ENCODE measurements at places on chromosomes 6 and 20. TPM values are rescaled to one million over a fixed set of nuclear protein-coding genes. Genes with fewer than 3 reads are reported as not detected.

GRCh38 chr6:135675862-135676261 is 175.6 kb upstream of the PDE7B start:
- DNase-seq, result peak; percentile 40

DNA sequence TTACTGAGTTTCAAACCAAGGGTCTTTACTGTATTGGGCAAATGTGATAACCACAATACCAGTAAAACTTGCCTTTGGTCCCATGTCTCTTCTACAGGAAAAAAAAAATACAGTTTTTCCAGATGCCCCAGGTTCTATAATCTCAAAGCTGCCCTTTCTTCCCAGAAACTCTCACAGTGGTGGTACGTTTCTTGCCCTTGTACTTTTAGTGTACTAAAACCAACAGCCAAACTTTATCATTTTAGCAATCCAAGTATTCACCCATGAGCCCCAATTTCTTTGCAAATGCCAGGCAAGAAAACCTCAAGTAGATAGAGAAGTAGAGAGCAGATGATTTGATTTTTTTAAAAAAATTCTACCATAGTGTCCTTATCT is 157.8 kb downstream of the OR2B2 start:
- no peak for DNase-seq

GRCh38 chr20:48734104-48734749 is 93.6 kb downstream of the PREX1 start:
- no peak for DNase-seq

DNA sequence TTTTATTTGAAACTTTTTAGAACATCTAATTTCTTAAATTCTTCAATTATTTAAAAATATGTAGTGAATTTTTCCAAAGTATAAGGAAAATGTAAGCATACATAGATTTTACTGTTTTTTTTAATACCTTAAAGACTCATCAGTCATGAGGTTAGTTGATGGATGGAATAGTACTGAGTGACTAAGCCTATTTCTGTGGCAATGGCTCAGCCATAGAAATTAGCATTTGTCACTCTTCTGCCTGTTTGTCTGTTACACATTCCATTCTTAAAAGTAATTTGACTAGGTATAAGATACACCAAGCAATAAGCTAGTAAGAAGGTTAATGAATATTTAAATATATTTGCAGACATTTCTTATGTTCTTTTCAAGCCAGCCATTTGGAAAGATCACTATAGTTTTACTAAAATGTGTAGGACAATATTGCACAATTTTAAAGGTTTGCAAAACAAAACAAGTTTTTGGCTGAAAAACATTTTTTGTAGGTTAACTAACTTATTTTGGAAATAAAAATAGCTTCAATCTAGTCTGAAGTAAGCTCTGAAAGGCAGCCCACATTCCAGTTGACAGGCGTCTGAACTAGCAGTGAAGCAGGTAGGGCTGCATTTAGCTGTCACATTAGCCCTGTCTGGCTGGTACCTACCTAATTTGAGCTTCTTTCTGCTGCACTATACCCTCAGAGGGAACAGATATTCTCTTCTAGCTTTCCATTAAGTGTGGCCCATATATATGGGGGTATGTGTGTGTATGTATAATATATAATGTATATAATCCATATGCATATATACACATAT is 385.7 kb downstream of the GRIK2 start:
- no peak for DNase-seq

- DNase-seq, result no peak
Observed at GRCh38 chr6:135880066-135880972, 28.8 kb downstream of the PDE7B start.

GRCh38 chr6:131825946-131826345 is 18.1 kb downstream of the ENPP1 start:
- no peak for DNase-seq

GRCh38 chr6:159169557-159170332 is 545 bp downstream of the FNDC1 start:
- peak; percentile 79 for DNase-seq

DNA sequence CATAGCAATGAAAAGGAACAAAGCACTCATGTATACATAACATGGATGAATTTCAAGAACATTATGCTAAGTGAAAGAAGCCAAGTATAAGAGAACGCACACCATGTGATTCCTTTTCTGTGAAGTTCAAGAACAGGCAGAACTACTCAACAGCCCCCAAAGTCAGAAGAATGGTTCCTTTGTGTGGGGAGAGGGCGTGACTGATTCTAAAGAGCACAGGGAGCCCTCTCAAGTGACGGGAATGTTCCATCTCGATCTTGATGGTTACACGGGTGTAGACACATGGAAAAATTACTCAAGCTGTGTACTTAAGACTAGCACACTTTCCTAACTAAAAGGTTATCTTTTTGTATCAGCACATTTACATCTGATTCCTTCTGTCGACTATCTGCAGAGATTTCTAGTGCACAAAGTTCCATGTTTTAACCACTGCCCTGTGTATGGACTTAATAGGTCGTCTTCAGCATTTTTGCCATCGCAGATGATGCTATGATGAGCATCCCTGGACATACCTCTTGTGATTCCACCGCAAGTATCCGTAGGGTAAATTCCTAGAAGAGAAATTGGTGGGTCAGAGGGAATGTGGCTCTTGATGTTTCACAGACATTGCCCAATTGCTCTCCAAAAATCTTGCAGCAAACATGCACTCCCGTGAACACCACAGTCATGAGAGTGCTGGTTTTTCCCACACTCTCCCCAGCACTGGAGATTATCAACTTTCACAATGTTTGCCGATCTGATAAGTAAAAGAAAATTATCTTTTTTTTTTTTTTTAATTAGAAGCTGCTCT is 279.3 kb downstream of the BMP7 start:
- DNase-seq, result no peak

DNA sequence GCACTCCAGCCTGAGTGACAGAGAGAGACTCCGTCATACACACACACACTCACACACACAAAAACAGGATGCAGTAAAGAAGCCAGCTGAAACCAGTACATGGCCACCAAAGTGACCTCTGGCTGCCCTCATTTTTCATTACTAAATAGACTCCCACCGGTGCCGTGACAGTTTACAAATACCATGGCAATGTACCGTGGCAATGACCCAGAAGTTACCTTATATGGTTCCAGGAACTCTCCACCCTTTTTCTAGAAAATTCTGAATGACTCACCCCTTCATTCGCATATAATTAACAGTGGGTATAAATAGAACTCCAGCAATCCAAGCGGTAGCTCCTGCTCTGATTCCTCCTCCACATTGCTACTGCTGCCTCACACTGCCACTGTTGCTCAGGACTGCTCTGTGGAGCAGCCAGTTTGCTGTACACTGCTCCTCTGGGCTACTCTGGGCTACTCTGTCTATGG is 57.7 kb downstream of the SNX5 start:
- no peak for DNase-seq

GRCh38 chr6:113428702-113429101 is 428.4 kb upstream of the MARCKS start:
- no peak for DNase-seq

- DNase-seq, result no peak
Observed at GRCh38 chr6:115706324-115706723, 354.4 kb downstream of the FRK start.

DNA sequence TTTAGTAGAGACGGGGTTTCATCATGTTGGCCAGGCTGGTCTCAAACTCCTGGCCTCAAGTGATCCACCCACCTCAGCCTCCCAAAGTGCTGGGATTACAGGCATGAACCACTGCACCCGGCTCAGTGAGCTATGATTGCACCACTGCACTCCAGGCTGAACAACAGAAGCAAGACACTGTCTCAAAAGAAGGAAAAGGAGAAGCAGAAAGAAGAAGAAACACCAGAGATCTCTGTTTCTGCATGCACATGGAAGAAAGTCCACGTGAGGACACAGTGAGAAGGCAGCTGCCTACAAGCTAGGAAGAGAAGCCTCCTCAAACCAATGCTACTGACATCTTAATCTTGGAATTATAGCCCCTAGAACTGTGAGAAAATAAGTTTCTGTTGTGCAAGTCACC is 16.0 kb downstream of the ECT2L start:
- no peak for DNase-seq

- no peak for DNase-seq
Observed at GRCh38 chr20:63361519-63362435, 628 bp upstream of the CHRNA4 start.

GRCh38 chr6:30747300-30747687 is 2.9 kb upstream of the IER3 start:
- no peak for DNase-seq

DNA sequence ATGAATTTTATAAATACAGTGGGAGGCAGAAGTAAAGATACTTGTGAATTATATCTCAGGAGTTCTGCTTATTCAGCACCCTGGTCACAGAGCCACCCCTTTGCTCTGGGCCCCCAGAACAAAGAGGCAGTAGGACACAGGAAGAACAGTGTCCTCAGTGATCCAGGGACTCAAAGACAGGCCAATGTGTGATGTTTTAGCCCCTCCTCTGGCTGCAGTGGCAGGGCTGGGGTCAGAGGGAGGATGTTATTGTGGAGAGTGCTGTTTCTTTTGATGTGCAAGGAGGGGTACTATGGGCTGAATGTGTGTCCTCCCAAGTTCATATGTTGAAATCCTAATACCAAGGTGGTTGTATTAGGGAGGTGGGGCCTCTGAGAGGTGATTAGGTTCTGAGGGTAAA is 74.1 kb upstream of the MAP3K7 start:
- no peak for DNase-seq

DNA sequence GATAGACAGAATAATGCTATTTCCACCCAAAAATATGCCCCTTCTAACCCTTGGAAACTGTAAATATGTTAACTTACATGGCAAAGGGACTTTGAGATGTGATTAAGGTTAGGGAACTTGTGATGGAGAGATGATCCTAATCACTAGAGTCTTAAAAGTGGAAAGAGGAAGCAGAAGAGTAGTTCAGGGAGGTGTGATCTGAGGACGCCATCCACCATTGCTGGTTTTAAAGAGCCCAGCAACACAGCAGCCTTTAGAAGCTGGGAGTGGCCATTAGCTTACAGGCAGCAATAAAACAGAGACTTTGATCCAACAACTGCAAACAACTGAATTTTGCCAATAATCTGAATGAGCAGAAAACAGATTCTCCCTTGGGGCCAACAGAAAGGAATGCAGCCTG is 30.6 kb downstream of the ZNF311 start:
- no peak for DNase-seq

Gene VSX1
- 0.11 TPM for total RNA-seq

Gene LY6G6D
- 1.1 TPM for total RNA-seq

Gene SENP6
- total RNA-seq, result 120 TPM

Gene GLP1R
- total RNA-seq, result 2.0 TPM

Gene IL17A
- total RNA-seq, result not detected

Gene HSPA1L
- 4.8 TPM for total RNA-seq

Measured in spinal cord (tissue), 10 donors.